ENCODE measurements at places on chromosomes 3 and 15. TPM values are rescaled to one million over a fixed set of nuclear protein-coding genes. Genes with fewer than 3 reads are reported as not detected.

- no peaks in the 10 kb centered on the region for H3K27me3 ChIP-seq
- no peak overlapping the region for H3K27ac ChIP-seq
- peak; percentile 44 for DNase-seq
- no peaks in the 10 kb centered on the region for H3K4me1 ChIP-seq
These were observed 213.8 kb downstream of the ARRDC4 start for GRCh38 chr15:98174286-98174685.

GRCh38 chr3:46464326-46465195 lies at the start of gene LTF:
Gene LTF, minus strand, starts transcription at chr3:46464905. Its CDS starts 38 bp downstream, at chr3:46464867.
- H3K27ac ChIP-seq = no peak within 1 kb of the TSS
- DNase-seq = peak; percentile 49
- H3K4me1 ChIP-seq = no peaks in the 10 kb centered on the region
- no peaks in the 10 kb centered on the region for H3K36me3 ChIP-seq
- H3K4me3 ChIP-seq = no peak within 1 kb of the TSS

DNA sequence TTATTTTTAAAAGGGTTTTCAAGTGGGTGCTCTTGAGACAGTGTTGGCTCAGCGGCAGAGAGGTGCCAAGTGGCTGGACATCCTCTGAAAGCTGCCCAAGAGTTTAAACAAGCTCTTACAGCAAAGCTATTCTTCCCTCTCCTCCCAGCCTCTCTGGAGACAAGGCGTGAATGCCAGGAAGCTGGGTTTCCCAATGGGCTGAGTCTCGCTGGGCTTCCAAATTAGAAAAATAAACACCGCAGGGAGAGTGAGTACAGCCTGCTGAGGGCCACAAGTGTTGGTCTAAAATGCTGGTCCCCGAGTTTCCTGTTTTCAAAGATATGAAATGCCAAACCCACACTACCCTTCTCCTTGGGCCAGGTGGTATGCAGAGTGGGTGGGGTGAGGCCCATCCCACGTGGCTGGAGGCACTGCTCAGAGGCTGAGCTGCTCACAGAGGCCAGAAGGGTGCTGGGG lies 36.4 kb downstream of the ZDHHC3 start:
- H3K4me1 ChIP-seq = no peaks in the 10 kb centered on the region
- H3K36me3 ChIP-seq = peaks cover 64% of the 10 kb centered on the region
- DNase-seq = no peak
- H3K27me3 ChIP-seq = no peaks in the 10 kb centered on the region

- no peaks in the 10 kb centered on the region for H3K27me3 ChIP-seq
- peaks cover 19% of the 10 kb centered on the region for H3K36me3 ChIP-seq
- H3K27ac ChIP-seq = no peak overlapping the region
- DNase-seq = no peak
These were observed 88.8 kb upstream of the P3H2 start for GRCh38 chr3:190209533-190209932.

GRCh38 chr15:65751431-65751830 lies 40.7 kb downstream of the DENND4A start:
- no peaks in the 10 kb centered on the region for H3K4me1 ChIP-seq
- no peak overlapping the region for H3K4me3 ChIP-seq
- H3K27me3 ChIP-seq = no peaks in the 10 kb centered on the region

DNA sequence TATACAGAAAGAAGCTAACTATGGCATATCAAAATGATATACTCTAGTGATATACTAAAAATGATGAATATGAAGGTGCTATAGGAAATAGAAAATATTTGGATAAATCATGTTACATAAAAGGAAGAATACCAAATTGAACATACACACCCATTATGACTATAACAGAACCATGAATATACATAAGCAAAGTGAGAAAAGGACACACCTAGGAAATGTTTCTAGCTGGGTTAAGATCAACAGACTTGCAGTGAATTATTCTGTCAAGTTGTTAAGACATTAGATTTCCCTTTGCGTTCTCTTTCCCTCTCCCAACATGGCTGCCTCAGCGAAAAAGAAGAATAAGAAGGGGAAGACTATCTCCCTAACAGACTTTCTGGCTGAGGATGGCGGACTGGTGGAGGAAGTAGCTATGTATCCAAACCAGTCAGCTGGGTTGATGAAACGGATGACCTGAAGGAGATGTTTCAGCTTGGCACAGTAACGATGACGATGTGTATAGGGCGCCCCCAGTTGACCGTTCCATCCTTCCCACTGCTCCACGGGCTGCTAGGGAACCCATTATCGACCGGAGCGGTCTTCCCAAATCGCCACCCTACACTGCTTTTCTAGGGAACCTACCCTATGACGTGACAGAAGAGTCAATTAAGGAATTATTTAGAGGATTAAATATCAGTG lies 20.2 kb upstream of the PARP14 start:
- H3K4me3 ChIP-seq = no peak overlapping the region
- H3K4me1 ChIP-seq = no peaks in the 10 kb centered on the region
- no peaks in the 10 kb centered on the region for H3K27me3 ChIP-seq
- DNase-seq = peak; percentile 70

GRCh38 chr15:75455424-75455981 lies 4.0 kb upstream of the SIN3A start:
- H3K27me3 ChIP-seq = no peaks in the 10 kb centered on the region
- no peaks in the 10 kb centered on the region for H3K4me1 ChIP-seq
- peak overlapping the region; percentile 78 for H3K4me3 ChIP-seq
- DNase-seq = peak; percentile 85
- no peaks in the 10 kb centered on the region for H3K36me3 ChIP-seq
- H3K27ac ChIP-seq = no peak overlapping the region

Gene KIF23
- total RNA-seq = 57.2 TPM

Gene GFM1
- total RNA-seq = 47.1 TPM

Gene CTXN2
- total RNA-seq = 0.11 TPM

Gene THAP10
- total RNA-seq = 3.7 TPM

Gene MUC13
- total RNA-seq = not detected
